ENCODE measurements at places on chromosomes 4 and X. TPM values are rescaled to one million over a fixed set of nuclear protein-coding genes. Genes with fewer than 3 reads are reported as not detected.

DNA sequence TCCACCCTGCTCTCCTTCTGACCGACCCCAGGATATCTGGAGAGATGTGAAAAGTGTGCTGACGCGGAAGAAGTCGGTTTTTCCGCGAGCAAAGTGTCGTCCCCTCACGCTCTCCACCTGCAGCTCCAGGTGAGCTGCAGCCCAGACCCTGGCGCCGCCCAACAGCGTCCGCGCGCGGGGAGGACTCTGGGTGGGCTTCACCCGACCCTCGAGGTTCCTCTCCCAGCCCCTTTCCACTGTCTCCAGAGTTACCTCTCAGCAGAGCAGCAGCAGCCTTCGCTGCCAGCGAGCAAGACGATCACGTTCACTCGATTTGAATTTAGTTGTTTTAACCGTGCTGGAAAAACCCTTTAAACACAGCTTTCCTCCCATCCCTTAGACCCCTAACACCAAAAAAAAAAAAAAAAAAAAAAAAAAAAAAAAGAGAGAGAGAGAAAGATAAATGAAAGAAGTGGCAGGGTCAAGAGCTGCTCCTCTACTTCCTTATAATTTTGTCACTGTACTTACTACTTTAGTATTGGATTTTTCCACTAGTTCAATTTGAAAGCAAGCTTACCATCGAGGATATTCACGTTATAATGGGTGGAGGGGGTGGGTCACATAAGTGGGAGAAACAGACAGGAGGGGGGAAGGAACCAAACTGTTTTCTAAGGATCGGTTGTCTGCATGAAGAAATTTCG, 758 bp upstream of the NR3C2 start:
- H3K27me3 ChIP-seq = peaks cover 59% of the 10 kb centered on the region
- H3K36me3 ChIP-seq = no peaks in the 10 kb centered on the region
- H3K4me3 ChIP-seq = peak overlapping the region; percentile 82
- H3K4me1 ChIP-seq = peaks cover 27% of the 10 kb centered on the region
- no peak overlapping the region for H3K27ac ChIP-seq

- H3K4me1 ChIP-seq = no peaks in the 10 kb centered on the region
- no peak overlapping the region for H3K4me3 ChIP-seq
Observed at GRCh38 chr4:123706973-123707372, 310.4 kb downstream of the SPRY1 start.

- no peaks in the 10 kb centered on the region for H3K27me3 ChIP-seq
- H3K4me1 ChIP-seq = peaks cover 2% of the 10 kb centered on the region
- H3K4me3 ChIP-seq = no peak overlapping the region
- DNase-seq = no peak
- no peak overlapping the region for H3K27ac ChIP-seq
Observed at GRCh38 chr4:140870427-140870826, 114.2 kb upstream of the TBC1D9 start.

GRCh38 chr4:28772066-28772465, 1911.4 kb downstream of the STIM2 start:
- no peaks in the 10 kb centered on the region for H3K36me3 ChIP-seq
- DNase-seq = no peak
- H3K4me1 ChIP-seq = no peaks in the 10 kb centered on the region
- no peak overlapping the region for H3K4me3 ChIP-seq

GRCh38 chr4:127606823-127607222, 25.9 kb upstream of the INTU start:
- H3K4me1 ChIP-seq = peaks cover 2% of the 10 kb centered on the region
- no peak overlapping the region for H3K4me3 ChIP-seq
- H3K27me3 ChIP-seq = no peaks in the 10 kb centered on the region
- DNase-seq = no peak

DNA sequence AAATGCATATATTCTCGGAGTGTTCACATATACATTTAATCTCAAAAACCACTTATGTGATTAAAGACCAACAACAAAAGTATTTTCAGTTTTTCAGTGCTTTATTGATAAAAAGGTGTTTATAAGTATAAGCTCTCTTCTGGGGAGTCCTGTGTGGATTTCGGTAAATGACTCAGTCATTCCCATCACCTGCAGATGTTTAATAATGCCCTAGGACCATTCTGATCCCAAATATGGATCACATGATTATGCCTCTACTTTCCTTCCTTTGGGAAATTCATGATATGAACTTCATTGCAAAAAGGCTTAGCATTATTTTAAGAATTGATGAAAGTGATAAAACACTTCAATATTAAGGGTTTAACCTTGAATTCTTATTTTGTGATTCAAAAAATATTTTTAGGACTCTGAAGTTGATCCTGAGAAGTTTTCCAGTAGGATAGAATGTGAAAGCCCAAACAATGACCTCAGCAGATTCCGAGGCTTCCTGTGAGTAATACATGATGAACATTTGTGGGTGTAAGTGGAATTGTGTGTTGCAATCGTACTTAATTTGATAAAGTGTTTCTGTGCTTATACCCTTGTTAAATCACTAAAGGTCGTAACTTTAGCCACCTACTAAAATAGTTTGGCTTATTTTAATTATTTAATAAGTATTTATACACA, 40.2 kb downstream of the ATP10D start:
- no peaks in the 10 kb centered on the region for H3K4me1 ChIP-seq
- no peak for DNase-seq
- H3K4me3 ChIP-seq = no peak overlapping the region
- H3K27me3 ChIP-seq = no peaks in the 10 kb centered on the region
- peak overlapping the region; percentile 36 for H3K27ac ChIP-seq

GRCh38 chrX:16082470-16083085, 40.8 kb upstream of the GRPR start:
- H3K4me3 ChIP-seq = no peak overlapping the region
- no peak overlapping the region for H3K27ac ChIP-seq
- no peaks in the 10 kb centered on the region for H3K36me3 ChIP-seq
- H3K27me3 ChIP-seq = no peaks in the 10 kb centered on the region
- H3K4me1 ChIP-seq = no peaks in the 10 kb centered on the region

Gene CLGN
- polyA plus RNA-seq = 0.72 TPM

- no peaks in the 10 kb centered on the region for H3K36me3 ChIP-seq
- peaks cover 22% of the 10 kb centered on the region for H3K4me1 ChIP-seq
- H3K27ac ChIP-seq = peak overlapping the region; percentile 74
- no peak overlapping the region for H3K4me3 ChIP-seq
Observed at GRCh38 chr4:2767705-2768074, 11.6 kb upstream of the TNIP2 start.

- H3K4me3 ChIP-seq = no peak overlapping the region
- no peak for DNase-seq
- no peaks in the 10 kb centered on the region for H3K27me3 ChIP-seq
Observed at GRCh38 chr4:138114434-138114833, 127.7 kb downstream of the SLC7A11 start.

DNA sequence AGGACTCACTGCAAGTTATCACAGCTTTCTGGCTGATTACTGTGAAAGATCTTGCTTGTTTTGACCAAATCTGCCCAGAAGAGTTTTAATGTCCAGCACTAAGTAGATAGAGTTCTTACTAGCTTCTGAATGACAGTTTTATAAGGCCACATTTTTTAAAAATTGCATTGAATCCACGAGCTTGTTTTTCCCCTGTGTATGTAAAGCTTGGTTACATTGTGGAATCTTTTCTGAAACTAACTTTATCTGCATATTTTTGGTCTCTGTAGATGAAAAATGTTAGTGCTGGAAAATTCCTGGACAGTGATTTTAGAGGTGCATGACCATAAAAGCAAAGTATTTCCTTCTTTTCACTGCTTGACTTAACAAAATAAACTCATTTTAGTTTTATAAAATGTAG, 650.3 kb upstream of the FAM241A start:
- no peaks in the 10 kb centered on the region for H3K4me1 ChIP-seq
- no peaks in the 10 kb centered on the region for H3K36me3 ChIP-seq
- no peak for DNase-seq

- no peak overlapping the region for H3K27ac ChIP-seq
- H3K4me1 ChIP-seq = no peaks in the 10 kb centered on the region
- no peak for DNase-seq
Observed at GRCh38 chr4:179536694-179537093, 2094.5 kb upstream of the AGA start.

DNA sequence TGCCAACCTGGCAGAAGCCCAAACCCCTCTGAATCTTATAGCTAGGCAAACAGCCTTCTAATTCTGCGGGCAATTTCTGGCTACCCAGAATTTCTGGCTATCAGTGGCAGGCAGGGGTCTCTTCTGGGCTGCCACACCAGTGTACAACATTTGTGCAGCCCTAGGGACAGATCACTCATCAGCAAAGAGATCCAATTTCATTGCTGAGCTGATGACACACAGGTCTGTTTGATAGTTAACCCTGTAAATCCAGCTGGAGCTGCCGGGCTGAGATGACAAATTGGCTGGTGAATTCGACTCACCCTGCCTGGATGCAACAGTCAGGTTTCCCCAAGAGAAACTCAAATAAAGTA, 2.4 kb downstream of the MID1 start:
- peak; percentile 11 for DNase-seq
- no peaks in the 10 kb centered on the region for H3K36me3 ChIP-seq
- H3K27me3 ChIP-seq = peaks cover 13% of the 10 kb centered on the region
- peak overlapping the region; percentile 38 for H3K4me3 ChIP-seq

DNA sequence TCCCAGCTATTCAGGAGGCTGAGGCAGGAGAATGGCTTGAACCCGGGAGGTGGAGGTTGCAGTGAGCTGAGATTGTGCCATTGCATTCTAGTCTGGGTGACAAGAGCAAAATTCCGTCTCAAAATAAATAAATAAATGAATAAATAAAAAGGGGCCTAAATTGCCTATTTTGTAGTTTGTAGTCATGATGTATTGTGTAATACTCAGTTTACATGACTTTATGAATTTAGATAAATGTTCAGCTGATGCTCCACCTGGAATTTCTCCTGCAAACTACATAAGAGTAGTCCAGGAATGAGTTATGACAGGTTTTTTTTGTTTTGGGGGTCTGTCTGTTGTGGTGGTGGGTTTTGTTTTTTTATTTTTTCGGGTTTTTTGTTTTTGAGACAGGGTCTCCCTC, 31.1 kb downstream of the RBMX start:
- peaks cover 6% of the 10 kb centered on the region for H3K36me3 ChIP-seq
- no peak overlapping the region for H3K27ac ChIP-seq
- no peak overlapping the region for H3K4me3 ChIP-seq
- H3K4me1 ChIP-seq = no peaks in the 10 kb centered on the region
- DNase-seq = no peak

DNA sequence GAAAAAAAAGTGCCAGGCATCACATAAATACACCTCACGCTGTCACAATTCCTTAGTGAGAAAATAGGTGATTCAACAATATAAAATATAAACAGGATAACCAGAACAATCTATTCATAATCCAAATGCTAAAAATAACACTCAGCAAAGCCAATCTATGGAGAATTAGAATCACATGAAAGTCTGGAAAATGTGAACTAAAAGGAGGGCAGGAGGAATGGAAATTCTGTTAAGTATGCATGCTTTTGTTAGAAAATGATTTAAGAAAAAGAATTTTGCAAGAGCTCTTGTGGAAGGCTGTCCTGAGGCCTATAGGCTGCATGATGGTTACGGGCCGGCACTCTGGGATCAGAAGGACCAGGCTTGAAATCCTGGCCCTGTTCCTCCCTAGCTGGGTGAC, 70.6 kb upstream of the PROM1 start:
- H3K36me3 ChIP-seq = no peaks in the 10 kb centered on the region
- H3K4me3 ChIP-seq = no peak overlapping the region
- H3K27me3 ChIP-seq = no peaks in the 10 kb centered on the region
- no peaks in the 10 kb centered on the region for H3K4me1 ChIP-seq
- no peak overlapping the region for H3K27ac ChIP-seq
- DNase-seq = no peak

Gene FGF13
- 0.12 TPM for polyA plus RNA-seq

Gene VCX3B
- polyA plus RNA-seq = 0.12 TPM

- no peak overlapping the region for H3K4me3 ChIP-seq
- no peaks in the 10 kb centered on the region for H3K27me3 ChIP-seq
- no peaks in the 10 kb centered on the region for H3K36me3 ChIP-seq
- no peaks in the 10 kb centered on the region for H3K4me1 ChIP-seq
Observed at GRCh38 chr4:95869961-95870500, 30.1 kb downstream of the PDHA2 start.

Gene PPARGC1A
- 0.06 TPM for polyA plus RNA-seq

GRCh38 chrX:149272690-149273463, 232.2 kb downstream of the IDS start:
- H3K27ac ChIP-seq = no peak overlapping the region
- H3K27me3 ChIP-seq = no peaks in the 10 kb centered on the region
- no peaks in the 10 kb centered on the region for H3K4me1 ChIP-seq
- H3K4me3 ChIP-seq = no peak overlapping the region
- DNase-seq = no peak

Gene SCML1
- polyA plus RNA-seq = 10.7 TPM

- no peaks in the 10 kb centered on the region for H3K36me3 ChIP-seq
- no peak overlapping the region for H3K27ac ChIP-seq
- H3K4me1 ChIP-seq = no peaks in the 10 kb centered on the region
- peak; percentile 56 for DNase-seq
Observed at GRCh38 chr4:2060611-2061185, 1.6 kb downstream of the NAT8L start.
